Adipocyte (in vitro differentiated cells): ENCODE measurements at places on chromosomes 5 and 9.
A peak's percentile ranks its signal among the peaks of the same experiment; 100 is the strongest.

GRCh38 chr5:141345327-141345726, 1.7 kb downstream of the PCDHGA3 start:
- DNase-seq, result no peak

GRCh38 chr5:13567819-13568218, 376.7 kb downstream of the DNAH5 start:
- DNase-seq, result peak; percentile 3

DNA sequence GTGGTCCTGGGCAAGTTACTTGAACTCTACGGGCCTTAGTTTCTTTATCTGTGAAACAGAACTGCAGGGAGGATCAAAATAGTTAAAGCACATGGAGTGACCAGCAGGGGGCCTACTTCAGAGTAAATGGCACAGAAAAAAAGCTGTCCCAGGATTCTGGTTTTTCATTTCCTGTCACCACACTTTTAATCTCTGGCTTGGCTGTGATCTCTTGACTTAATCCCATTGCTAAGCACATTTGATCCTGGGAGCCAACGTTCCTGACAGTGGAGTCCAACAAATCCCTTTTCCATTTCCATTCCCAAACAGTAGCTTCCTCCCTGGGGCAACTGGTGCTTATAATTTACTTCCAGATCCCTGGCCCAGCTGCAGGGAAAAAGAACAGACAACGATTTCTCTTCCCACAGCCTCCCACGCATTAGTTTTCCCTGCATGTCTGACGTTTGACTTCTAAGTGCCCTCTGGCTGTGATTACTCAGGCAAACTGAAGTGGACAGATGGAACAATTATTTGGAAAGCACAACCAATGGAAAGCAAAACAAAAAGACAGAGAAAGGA, 136.5 kb upstream of the STK32A start:
- peak; percentile 59 for DNase-seq

- no peak for DNase-seq
These were observed 64.6 kb downstream of the GABRB2 start for GRCh38 chr5:161481922-161482321.

- peak; percentile 74 for DNase-seq
These were observed 146.6 kb downstream of the RAPGEF6 start for GRCh38 chr5:131488463-131488862.

- no peak for DNase-seq
These were observed 23.8 kb upstream of the IER5L start for GRCh38 chr9:129201866-129202265.

DNA sequence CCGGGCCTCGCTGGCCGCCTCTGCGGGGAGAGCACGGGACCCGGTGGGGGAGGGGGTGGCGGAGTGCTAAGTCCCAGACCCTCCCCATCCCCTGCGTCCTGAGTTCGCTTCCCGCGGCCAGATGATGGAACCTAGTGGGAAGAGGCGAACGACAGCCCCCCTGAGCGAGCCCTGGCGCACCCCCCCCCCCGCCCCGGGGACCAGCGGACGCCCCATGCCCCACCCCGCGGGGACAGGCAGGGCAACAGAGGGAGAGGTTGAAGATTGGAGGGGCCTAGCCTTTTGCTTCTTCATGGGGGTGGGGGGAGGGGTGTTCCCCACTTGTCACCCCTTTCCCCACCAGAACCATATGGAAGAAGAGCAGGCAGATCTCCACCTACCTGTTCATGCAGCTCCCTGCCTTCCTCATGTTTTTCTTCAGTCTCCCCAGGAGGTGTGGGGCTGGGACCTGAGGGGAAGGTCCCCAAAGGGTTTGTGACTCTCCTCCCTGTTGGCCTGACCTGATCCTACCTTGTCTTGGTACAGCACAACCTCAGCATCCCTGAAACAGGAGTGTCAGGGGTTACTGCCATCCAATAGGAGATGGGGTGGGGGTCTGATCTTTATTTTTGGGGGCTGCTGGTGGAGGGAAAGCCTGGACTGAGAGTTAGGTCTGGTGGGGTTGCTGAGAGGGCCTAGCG, 485 bp downstream of the FAM53C start:
- no peak for DNase-seq

DNA sequence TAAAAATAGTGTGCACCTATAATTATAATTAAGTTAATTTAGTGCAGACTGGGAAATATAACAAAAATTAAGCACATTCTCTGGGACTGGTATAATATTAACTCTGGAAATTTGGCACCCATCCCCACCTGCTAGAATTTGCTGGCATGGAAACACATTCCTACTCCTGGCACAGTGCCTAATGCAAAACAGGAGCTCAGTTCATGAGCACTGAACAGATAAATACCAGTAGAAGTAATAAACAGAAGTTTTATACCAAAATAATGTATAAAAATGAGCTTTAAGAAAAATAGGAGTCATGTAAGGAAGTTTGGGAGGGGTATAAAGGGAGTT, 23.7 kb upstream of the NPR3 start:
- peak; percentile 53 for DNase-seq

GRCh38 chr5:124941051-124942049, 194.9 kb upstream of the ZNF608 start:
- DNase-seq, result no peak

GRCh38 chr5:173643964-173644363, 27.5 kb upstream of the BOD1 start:
- DNase-seq, result no peak

DNA sequence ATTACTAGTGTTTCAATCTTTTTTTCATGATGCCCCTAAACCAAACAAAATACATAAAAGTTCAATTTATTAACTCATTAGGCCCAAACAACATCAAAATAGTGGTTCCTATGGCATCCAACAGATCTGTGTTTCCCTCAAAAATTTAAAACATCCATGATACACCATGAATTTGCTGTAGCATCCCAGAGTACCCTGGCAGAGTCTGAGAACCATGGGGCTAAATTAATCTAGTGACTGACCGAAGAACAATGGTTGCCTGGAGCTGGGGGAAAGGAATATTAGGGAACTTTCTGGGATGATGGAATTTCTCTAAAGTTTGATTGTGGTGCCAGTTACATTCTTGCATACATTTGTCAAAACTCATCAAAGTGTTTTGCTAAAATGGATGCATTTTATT, 79.5 kb upstream of the TRIO start:
- no peak for DNase-seq

- DNase-seq, result peak; percentile 71
These were observed 75.4 kb downstream of the GRIA1 start for GRCh38 chr5:153565822-153566221.

DNA sequence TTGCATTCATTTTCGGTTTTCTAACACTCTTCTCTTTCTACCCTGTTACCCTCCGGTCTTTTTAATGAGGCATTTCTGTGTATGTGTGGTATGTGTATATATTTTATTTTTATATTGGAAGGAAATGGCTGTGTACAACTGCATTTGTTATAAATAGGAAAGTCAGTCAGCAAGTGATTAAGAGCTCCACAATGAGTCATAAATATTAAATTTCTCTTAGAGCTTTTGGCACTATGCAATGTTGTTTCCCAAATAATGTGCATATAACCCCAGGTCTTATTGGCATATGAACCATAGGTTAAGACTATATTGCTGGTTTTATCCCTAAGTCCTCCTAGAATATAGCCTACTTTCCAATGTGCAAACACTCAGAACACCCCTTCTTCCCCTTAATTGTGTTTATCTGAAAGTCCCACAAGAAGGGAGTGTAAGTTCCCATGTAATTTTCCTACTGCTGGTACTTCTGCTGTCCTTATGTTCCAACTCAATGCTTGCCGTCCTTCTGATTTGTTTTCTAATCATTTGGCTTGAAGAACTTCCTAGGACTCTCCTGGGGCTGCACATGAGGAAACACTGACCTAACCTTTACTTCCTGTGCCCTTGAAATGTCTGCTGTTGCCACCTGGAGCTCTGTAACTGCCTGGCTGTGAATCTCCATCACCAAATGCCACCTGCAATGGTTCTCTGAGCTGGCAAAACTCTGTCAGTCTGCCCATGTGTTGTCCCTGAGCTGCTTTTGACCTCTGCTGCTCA, 65.5 kb upstream of the PCSK5 start:
- DNase-seq, result no peak

DNA sequence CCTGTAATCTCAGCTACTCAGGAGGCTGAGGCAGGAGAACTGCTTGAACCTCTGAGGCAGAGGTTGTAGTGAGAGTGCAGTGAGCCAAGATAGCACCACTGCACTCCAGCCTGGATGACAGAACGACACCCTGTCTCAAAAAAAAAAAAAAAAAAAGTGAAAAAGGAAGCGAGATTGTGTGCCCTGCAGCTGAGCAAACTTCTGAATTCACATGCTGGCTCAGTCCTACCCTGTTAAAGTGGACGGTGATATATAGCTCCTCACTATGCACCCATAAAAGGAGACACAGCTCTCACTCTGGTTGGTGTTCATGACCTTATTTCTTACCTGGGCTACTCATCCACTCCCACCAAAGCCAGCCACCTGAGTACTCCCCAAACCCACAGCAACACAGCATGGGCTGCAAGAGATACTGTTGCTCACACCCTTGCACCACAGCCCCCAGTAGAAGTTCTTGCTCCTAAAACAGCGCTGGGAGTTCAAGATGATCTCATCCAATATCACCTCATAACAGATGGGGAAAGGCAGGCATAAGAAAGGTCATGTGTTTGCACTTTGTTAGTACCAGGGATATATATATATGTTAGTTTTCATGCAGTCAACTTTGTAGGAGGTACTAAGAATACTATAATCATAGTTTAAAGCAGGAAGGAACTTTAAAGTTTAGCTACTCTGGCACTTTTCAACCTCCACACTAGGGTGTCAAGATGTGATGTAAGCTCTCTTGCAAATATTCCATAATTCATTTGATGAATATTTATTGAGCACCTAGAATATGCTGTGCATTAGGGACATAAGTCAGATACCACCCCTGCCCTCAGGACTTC, 4.0 kb downstream of the TTLL11 start:
- no peak for DNase-seq

GRCh38 chr9:137371946-137372651, 50.9 kb downstream of the EXD3 start:
- no peak for DNase-seq

DNA sequence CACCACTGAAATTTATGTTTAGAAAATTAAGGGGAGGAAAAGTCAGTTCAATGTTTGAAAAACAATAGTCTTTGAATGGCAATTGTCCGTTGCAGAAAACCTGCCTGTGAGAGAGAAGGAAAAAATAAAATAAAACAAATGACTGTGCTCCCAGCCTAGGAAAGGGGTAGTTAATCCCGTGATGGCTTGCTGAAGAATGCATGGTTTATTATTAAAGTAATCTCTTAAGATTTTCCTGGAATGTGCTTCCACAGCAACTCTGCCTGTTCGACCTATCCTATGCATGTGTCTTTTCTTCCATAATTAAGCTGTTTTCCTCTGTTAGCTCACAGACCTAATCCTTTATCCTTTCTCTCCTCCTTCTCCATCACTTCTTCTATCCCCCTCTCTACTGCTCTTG, 2.4 kb upstream of the DAB2 start:
- peak; percentile 61 for DNase-seq

DNA sequence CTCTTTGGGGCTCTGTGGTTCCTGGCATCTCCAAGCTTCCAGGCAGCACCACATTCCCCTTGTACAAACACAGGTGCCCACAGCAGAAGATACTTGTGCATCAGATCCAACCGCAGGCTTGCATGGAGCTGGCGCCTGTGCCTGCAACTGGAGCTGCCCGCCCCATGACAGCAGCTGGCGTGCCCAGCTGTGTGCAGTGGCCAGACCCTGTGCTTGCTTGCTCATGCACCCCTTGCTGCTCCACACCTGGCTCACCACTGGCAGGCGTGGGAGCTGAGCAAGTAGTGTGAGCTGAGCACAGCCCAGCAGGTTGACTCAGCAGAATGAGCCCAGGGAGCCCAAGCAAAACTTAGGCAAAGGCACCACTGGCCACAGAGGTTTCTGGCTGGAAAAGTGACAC, 84.4 kb upstream of the STARD4 start:
- DNase-seq, result no peak

GRCh38 chr5:153926201-153926600, 112.5 kb downstream of the FAM114A2 start:
- no peak for DNase-seq

GRCh38 chr5:35458824-35459207, 158.8 kb upstream of the SPEF2 start:
- DNase-seq, result no peak

- DNase-seq, result no peak
These were observed 426.2 kb upstream of the PTPRD start for GRCh38 chr9:11039006-11039405.

DNA sequence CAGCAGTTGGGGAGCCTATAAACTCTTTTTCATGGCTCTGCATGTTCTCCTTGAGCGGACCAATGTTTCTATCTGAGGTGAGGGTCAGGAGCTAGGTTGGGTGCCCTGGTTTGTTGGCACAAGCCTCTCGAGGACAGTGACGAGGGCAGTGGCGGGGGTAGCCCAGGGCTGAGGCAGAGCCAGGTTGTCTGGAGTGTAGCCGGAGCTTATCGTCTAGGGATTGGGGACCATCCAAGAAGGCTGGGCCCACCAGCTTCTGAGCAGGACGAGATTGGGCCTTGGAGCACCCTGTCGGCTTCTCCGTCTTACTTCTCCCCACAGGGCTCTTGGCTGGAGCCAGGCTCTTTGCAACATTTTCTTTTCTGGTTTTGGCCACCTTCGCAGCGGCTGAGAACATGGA, 13.2 kb upstream of the CCL21 start:
- no peak for DNase-seq

DNA sequence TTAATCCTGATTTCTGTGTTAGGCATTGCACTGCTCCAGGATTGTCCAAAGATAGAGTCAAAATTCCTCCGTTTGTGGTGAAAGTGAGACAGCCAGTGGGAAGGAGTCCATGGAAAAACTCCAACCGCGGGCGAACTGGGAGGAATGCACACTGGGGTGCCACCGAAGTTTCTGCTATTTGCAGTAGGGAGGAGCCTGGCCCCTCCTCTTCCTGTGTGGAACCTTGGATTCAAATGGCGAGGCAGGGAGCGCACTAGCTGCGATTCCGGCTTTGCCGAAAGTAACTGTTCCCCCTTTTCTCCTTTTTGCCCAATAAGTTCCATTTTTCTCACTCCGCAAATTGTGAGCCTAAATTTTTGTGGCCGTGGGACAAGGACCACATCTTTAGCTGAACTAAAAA, 9.3 kb downstream of the BAAT start:
- no peak for DNase-seq

GRCh38 chr9:135437259-135437658, 42.3 kb upstream of the PPP1R26 start:
- DNase-seq, result no peak

GRCh38 chr5:78328585-78329173, 31.7 kb upstream of the SCAMP1 start:
- peak; percentile 21 for DNase-seq

DNA sequence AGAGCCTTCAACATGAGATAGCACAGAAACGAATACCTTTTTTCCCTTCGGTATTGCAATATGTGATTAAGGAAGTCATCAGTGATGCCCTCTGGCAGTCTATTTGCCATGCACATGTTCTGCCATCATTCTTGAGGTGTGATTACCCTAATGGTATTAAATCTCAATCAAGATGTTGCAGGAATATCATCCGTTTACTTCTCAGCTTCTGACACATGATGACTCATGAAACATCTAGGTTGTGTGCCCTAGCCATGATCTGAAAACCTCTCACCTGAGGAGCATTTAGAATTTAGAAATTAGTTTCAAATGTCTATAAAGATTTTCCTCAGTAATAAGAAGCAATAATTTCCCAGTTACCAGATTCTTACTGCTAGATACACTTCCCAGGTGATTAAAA, 209.1 kb downstream of the ADGRV1 start:
- DNase-seq, result no peak
